AG08395 (cell line): ENCODE measurements at places on chromosomes 11 and 22.
A peak's percentile ranks its signal among the peaks of the same experiment; 100 is the strongest.

- no peak for DNase-seq
These were observed 412.2 kb downstream of the TBC1D22A start for GRCh38 chr22:47174671-47175112.

GRCh38 chr11:34915136-34916014 lies 804 bp downstream of the APIP start:
- no peak for DNase-seq

DNA sequence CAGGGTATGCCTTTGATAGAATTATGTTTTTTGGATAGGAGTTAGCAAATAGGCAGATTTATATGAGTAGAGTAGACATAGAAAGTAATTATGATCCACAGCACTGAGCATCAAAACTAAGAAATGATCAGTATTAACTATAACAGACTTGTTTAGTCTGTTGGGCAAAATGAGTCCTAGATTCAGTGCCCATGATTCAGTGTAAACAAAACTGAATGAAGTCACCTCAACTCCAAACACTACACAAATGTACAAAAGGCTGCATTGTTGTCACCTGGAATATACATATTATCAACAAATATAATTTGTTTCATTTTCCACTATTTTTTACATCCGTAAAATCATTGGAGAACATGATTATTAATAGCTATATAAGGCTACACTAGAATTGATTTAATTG lies 6.7 kb downstream of the UEVLD start:
- no peak for DNase-seq

GRCh38 chr11:17601676-17602075 lies 54.6 kb downstream of the OTOG start:
- no peak for DNase-seq

GRCh38 chr22:46096051-46096450 lies 54.3 kb upstream of the PPARA start:
- no peak for DNase-seq

- no peak for DNase-seq
These were observed 109.2 kb downstream of the RRM1 start for GRCh38 chr11:4203603-4204360.

DNA sequence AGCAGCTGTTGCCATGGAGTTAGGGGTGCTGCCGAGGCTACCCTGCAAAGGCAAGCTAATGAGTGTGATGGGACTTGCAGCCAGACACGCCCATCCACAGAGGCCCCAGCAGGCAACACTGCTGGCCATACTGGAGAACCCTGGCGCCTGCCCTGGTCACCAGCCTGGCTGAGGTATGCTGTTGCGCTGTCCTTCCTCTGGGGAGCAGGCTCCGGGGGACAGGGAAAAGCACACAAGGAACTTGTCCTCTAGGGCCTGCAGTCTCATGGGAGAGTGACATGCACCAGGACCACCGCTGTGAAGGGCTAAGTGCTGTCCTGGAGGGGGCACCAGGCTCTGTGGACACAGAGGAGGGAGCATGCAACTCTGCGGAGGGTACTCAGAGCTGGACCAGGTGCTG lies 35.8 kb downstream of the TOM1 start:
- DNase-seq: no peak

DNA sequence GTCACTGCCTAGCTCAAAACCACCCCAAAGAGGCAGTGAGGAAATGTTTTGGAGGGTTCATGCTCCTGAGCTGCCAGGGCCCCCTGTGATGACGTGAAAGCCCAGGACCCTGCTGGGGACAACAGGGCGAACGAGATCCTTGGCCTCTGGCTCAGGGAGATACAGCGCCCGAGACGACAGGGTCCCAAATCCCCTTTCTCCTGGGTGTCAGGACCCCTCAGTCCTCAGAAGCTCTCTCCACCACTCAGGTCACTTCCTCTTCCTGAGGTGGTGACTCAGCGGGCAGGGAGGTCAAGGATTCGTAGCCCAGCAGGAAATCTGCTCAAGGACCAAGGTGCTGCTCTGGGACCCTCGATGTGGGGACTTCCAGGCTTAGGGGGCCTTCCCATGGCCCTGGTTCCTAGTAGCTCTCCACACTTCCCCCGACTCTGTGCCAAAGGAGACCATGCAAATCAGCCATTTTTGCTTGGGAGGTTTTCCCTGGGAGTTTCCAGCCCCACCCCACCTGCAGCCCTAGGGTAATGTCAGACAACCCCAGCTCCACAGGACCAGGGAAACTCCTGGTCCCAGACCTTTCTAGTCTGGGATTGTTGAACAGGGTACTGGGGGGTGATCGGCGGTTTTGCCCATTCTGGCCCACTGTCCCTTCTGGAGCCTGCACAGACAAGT lies 12.8 kb downstream of the BCL9L start:
- no peak for DNase-seq

- DNase-seq: no peak
These were observed 12.0 kb downstream of the TBC1D22A start for GRCh38 chr22:46774253-46774979.

- DNase-seq: no peak
These were observed 38.8 kb downstream of the CLDN25 start for GRCh38 chr11:113818426-113818825.

GRCh38 chr11:102438311-102439062 lies 14.1 kb downstream of the TMEM123 start:
- no peak for DNase-seq

DNA sequence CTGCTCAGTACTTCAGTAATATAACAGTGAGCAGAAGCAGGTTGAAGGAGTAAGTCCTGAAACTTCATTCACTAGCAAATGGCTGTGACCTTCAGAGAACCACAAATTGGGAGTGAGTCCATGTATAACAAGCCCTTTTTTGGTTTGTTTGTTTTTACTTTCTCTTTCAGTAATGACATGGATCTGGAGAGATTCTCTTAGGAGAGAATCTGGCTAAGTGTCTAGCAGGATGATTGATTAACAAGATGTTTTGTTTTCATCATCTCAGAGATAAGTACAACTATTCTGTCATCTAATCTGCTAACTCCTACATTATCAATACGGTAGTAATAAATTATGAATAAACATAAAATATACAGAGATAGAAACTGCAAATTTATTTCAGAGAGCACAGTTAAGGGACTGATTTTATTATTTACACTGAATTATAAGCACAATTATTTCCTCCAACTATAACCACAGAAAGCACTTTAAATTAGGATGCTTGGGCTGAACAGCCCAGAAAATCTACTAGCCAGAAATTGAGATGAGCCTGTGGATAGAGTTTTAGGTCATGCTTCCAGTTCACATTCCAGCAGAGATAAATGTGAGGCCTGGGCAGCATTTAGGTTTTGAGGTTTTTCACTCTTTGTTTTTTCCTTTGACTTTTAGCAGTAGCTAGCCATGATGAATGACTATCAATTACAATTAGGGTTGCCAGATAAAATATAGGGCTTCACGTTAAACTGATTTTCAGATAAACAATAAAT lies 429.3 kb upstream of the FAT3 start:
- DNase-seq: no peak

DNA sequence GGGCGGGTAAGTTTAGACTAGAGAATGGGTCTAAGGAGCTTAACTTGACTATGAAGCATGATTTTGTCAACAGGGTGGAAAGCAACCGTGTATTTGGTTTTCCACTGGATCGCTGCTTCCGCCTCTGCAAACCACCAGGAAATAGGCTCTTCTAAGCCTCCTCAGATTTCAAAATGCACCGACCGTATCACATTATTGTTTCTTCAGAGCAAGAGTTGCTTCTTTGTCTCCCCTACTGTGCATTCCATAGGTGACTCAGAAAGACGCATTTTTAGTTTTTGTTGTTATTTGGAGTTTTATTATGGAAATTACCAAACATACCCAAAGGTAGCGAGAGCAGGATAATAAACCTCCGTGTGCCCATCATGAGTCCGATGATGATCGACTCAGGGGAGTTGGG lies 64.3 kb upstream of the RASD2 start:
- DNase-seq: no peak

DNA sequence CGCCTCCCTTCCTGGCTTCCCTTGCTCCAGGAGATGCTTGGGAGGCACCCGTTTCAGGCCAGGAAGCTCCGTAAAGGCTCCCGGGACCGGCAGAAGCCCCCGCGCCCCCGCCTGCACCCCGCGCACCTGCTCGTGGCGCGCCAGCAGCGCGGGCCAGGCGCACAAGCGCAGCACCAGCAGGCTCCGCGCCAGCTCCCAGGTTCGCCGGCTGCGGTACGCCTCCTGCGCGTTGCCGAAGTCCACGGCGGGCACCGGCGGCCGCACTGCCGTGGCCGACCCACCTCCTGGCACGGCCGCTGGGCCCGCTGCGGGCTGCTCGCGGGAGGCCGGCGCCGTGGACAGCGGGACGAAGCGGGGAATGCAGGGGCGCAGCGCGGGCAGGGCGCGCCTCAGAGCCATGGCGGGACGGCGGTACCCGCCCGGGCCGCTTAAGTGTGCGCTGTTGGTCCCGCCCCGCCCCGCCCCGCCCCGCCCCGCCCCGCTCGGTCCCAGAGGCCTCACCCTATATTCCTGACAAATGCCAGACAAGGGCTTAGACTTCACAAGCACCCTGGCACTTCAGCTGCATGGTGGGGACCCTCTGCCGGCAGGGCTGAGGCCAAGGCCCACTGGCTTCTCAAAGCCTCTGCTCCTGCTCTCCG lies at the start of gene PRODH:
Gene PRODH (minus strand): TSS at position 405 of the 641 bp plus-strand sequence. CDS start 6 bp downstream, at position 399.
- DNase-seq: no peak

GRCh38 chr11:20672575-20672974 lies 3.2 kb downstream of the NELL1 start:
- DNase-seq: no peak

- DNase-seq: no peak
These were observed 4.7 kb downstream of the B3GNT6 start for GRCh38 chr11:77038825-77039326.

GRCh38 chr22:44583061-44583760 lies 85.2 kb upstream of the RTL6 start:
- DNase-seq: peak; percentile 37

GRCh38 chr11:86274503-86274902 lies 27.5 kb upstream of the HIKESHI start:
- no peak for DNase-seq

DNA sequence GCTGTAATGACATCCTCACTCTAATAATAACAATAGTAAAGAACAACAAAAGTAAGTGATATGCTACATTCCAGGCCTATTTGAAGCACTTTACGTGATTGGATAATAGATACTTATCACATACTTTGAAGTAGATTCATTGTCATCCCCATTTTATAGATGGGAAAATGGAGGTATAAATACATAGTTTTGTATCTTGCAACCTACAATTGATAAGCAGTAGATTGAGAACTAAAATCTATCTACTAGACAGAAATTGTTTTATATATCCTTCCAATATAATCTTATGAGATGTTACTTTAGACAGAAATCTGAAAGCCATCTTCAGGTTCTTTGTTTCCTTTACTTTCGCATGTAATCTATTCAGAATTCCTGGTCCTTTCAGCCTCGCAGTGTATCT lies 104.6 kb upstream of the CD44 start:
- no peak for DNase-seq

- DNase-seq: no peak
These were observed 53.1 kb upstream of the TSPAN18 start for GRCh38 chr11:44673688-44674087.

- DNase-seq: no peak
These were observed 3.3 kb downstream of the PELI3 start for GRCh38 chr11:66470015-66470414.

GRCh38 chr11:14158393-14158792 lies 195.9 kb downstream of the SPON1 start:
- DNase-seq: no peak

- no peak for DNase-seq
These were observed 860.1 kb downstream of the TBC1D22A start for GRCh38 chr22:47622541-47622940.

DNA sequence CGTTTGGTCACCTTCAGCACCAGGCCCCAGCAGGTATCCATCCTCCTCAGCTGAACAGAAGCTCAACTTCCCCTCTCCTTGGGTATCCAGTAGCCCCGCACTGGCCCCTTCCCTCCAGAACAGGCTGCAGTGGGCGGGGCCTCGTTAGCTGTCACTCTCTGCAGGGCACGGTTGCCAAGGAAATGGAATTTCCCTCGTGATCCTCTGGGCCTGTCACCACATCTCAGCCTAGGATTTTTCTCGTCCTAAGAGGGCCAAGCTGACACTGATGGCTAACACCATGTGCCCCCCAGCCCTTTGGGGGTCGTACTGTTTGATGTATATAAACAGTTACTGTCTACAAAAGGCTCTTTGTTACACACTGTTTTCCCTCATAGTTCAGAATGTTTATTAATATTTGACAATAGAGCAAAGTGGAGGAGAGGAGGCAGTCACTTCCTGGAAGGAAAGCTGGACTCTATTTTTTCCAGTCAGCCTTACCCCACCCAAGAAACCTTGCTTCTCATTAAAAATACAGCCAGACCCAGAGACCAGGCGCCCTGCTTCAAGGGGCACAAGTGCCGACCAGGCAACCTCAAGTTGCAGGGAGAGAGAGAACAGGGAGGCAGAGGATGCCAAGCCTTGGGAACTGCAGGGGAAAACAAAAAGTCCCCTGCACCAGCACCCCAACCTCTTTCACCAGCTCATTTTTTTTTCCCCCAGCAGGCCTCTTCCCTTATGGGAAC lies 44.5 kb downstream of the FEZ1 start:
- DNase-seq: no peak

GRCh38 chr11:77287136-77287535 lies 14.3 kb downstream of the GDPD4 start:
- no peak for DNase-seq

DNA sequence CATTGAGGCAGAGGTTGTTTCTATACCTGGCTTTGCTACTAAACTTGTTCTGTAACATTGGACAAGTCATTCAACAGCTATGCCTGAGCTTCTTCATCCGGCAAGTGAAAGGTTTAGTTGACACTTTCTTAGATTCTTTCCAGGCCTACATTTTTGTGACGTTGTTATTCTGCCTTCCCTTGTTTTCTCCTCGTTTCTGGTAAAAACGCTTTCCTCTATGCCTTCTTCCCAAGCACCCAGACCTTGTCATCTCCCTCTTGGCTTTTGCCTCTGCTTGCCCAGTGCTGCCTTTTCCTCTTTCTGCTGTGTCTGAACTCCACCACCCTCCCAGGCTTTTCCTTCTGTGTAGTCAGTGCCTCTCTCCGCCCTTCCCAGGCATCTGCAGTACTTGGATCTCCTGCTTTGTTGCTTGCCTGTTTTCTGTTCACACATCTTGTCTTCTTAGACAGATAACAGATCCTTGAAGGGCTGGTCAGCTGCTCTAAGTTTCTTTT lies 1.4 kb upstream of the AMOTL1 start:
- DNase-seq: no peak

DNA sequence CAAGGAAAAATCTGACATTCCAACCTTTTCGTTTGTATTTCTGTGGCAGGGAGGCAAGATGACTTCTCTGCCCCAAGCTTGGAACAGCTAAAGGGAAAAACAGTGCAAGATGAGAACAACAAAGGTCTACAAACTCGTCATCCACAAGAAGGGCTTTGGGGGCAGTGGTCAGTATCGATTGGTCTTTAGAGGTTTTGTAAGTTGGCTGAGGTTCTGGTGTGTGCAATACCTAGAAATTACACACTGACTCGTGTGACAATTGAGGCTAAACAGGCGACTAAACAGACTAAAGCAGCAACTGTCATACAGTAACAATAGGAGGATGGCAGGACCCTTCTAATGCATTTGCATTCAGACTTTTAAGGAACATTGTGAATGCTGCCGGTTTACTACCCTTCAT lies 994 bp downstream of the DEPDC5 start:
- DNase-seq: no peak
